ENCODE measurements at places on chromosomes 6 and 20.

- DNase-seq, result no peak
Observed at GRCh38 chr20:3911956-3912355, 22.8 kb downstream of the PANK2 start.

GRCh38 chr6:110185879-110186278, 5.7 kb downstream of the CDC40 start:
- no peak for DNase-seq

DNA sequence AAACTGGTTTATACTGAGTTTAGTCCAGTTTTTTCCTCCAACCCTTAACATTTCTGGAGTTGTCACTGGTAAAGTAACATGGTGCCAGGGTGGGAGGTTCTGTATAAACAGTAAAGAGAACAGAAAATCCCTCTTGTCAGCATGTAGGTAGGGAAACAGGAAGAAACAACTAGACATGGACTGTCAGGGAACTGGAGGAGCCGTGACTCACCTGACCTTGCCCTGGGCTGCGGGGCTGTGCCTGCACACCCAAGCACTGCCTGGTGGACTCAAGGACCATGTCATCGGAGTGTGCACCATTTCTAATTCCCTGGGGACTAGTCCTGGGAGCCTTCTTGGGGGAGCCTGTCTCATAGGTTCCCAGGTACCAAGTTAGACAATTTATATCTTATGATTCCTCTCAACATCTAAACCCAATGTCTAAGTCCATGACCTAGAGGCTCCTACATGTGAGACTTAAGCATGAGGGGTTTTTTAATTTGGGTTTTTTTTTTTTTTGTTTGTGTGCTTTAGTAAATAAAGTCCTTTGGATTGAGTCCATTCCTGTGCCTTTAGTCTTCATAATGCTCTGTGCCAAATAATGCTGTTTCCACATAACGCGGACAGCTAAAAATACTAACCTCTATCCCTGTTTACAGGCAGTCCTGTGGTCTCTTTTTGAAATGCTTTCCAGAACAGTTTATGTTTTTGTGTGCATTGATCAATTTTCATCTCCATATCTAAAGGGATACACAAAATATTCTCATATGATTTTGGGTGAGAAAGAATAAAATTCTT, 136.9 kb upstream of the SUPT3H start:
- no peak for DNase-seq

GRCh38 chr20:58436868-58437645, 48.0 kb downstream of the VAPB start:
- DNase-seq, result no peak

DNA sequence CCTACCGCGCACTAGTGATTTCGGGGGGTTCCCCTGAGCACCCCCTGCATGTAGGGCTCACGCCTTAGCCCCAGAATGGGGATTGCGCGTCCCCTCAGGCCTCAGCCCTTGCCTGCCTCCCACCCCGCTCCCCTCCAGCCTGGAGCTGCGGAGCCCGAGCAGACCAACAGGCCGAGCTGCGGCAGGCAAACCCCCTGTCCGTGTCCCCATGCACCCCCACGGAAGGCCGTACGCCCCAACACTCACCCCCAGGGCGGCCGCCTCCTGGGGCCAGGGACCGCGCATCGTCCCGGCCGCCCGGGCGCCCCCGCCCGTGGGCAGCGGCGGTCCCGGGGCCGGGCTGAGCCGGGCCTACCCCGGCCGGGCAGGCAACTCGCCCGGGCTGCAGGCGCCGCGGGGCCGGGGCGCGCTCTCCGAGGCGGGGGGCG, 1.2 kb upstream of the KCNB1 start:
- no peak for DNase-seq

GRCh38 chr6:44226368-44227147, 3.2 kb downstream of the SLC29A1 start:
- no peak for DNase-seq

DNA sequence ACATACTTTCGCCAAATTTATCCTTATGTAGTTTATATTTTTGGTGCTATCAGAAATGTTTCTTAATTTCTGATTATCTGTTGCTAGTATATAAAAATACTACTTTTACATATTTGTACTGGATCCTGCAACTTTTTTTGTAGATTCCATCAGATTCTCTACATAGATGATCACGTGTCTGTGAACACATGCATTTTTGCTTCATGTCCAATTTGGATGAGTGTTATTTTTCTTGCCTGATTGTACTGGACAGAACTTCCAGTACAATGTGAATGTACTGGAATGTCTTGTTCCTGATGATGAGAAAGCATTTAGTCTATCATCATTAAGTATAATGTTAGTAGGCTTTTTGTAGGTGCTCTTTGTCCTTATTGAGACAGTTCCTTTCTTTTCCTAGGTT, 25.0 kb upstream of the SSR1 start:
- no peak for DNase-seq

GRCh38 chr6:138856654-138857053, 60.8 kb downstream of the ECT2L start:
- DNase-seq, result no peak

DNA sequence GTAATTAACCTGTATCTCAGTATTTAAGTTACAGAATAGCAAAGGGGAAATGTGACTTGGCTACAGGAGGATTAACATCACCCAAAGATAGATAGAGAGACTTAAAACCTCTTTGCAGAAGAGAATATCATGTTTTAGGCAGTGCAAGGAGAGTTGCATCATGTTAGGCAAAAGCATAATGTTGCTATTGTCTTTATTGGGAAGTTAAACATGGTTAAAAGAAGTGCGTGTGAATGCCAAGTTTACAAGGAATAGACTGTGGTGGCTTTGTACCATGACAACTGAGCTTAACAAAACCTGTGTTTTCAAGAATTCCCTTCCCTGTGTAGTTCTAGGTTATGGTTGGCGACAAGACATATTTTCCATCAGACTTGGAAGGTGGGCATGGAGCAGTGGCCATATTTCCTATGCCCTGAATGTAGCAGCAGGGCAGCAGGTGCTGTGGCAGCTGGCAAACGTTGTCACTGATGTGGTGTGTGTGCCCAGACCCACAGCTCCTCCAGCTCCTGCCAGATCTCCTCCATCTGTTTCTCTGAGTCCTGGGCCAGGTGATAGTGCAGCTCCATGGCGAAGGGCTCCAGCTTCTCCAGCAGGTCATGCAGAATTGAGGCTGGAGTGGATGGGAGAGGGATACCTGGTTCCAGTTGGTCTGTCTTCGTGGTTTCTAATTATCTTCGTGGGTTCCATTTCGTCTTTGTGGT, 163.3 kb downstream of the QRSL1 start:
- DNase-seq, result peak; percentile 29

DNA sequence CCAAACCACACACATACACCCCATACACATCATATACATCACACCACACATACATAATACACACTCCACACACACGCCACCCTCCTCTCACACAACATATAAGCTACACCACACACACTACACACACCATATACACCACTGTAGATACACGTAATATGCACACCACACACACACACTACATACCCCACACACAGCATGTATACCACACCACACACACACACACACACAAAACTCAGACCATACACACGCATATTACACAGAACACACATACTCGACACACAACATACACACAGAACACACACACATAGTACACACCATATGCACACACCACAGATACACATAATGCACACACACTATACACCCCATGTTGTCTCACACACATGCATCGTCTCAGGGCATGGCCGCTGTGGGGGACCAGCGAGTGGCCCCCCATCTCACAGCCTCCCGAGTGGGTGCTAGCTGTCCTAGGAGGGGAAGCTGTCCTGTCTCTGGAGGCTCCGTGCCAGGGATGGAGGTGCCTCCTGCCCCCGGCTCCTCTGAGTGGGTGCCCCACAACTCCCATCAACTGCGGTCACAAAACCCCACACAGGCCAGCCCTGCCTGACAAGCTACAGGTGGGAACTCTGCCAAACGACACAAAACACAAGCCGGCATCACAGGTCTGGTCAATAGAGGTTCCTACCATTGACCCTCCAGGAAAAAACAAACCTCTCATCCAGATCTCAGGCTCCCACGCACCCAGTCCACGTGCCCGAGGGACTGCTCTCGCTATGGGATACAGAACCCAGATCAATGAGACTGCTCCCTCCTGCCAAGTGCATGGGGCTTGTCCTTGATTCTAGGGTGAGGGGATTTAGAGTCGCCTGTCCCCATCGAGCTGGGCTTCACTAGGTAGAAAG, 49.1 kb downstream of the DACT2 start:
- DNase-seq, result no peak

DNA sequence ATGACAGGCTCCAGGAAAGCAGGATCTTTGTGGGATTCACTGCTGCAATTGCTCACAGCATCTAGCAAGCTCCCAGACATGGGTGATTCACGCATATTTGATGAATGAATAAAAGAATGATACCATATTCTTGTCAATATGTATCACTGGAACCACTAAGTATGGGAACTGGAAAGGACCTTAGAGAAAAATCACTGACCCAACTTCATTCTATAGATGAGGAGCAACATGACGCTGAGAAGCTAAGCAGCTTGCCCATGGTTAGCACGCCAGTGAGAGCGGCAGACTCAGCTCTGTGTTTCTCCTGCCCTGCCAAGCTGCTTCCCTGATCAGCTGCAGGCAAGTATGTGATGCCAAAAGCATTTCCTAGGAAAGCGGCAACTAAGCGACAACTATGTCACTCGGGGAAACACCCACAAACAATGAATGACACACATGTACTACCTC, 66.8 kb downstream of the PPP1R3G start:
- peak; percentile 24 for DNase-seq

GRCh38 chr6:3855866-3856265, 6.7 kb downstream of the FAM50B start:
- no peak for DNase-seq

DNA sequence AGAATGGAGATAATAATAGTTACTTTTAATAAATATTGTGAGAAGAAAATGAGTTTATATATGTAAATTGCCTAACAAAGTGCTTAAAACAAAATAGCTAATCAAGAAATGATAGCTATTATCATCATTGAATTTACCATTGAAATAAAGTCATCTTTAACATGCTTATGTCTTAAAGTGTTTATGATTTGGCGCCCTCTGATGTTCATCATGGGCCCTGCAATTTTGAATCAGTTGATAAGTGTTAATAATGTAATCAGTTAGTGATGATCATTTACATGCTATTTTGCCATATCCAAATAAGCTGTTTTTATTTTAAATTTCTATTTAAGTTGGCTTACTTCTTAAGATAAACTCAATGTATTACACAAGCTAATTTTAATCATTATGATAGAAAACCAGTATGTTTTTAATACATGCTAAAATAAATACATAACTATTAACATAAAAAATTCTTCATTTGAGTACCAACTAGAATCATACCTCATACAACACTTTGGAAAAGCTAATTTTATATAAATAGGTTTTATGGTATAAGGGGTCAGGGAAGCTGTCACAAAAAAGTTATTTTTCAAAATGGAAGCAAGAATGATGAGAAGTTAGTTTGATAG, 39.2 kb upstream of the TPD52L1 start:
- peak; percentile 68 for DNase-seq

- DNase-seq, result peak; percentile 73
Observed at GRCh38 chr6:160766989-160767646, 65.1 kb downstream of the PLG start.

- DNase-seq, result no peak
Observed at GRCh38 chr6:90397047-90397446, 100.4 kb upstream of the BACH2 start.

DNA sequence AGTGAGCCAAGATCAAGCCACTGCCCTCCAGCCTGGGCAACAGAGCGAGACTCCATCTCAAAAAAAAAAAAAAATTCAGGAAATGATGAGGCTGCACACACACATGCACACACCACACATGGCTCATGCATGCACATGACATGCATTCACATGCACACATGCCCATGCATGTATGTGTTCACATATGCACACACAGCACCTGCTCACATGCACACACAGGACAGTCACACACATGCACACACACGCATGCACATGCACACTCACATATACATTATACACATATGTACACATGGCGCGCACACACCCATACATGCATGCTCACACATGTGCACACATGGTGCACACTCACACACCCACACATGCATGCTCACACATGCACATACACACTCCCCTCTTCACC, 22.5 kb downstream of the RIPOR3 start:
- DNase-seq, result no peak

- DNase-seq, result no peak
Observed at GRCh38 chr6:83097204-83097603, 29.7 kb downstream of the DOP1A start.

DNA sequence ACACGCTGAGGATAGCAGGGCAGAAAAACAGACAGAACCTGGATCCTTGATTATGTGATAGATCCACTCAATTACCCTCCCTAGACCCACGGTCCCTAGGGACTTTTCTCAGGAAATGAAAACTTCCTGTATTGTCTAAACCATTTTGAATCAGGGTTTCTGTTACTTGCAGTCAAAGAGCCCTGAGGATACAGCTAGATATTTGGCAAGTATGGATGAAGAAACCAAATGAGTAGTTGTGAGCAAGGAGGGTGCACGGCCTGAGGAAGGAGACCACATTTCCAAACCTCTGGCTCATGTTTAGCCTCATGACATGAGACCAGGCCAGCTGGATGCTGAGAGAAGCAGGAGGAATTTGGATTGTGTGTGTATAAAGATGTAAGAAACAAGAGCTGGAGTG, 91.6 kb downstream of the MRPL14 start:
- no peak for DNase-seq

DNA sequence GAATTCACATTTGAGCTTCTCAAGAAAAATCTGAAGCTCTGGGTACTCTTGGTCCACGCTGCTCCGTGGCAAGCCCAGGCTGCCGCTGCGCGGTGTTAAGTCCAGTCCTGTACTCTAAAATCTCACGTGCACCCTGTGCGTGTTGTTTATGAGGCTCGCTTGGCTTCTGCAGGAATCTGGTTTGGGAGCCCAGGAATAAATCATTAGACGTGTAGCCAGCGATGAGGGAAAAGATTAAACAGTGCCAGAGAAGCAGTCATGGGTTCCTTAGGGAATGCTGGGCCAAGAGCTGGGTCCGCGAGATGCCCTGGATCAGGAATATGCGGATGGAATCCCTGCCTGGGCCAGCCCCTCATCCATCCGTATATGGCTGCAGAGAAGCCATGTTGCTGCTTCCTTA, 87.3 kb downstream of the KCNB1 start:
- DNase-seq, result peak; percentile 48

- DNase-seq, result no peak
Observed at GRCh38 chr6:167134448-167135328, 11.8 kb downstream of the CCR6 start.

GRCh38 chr6:11814819-11815218, 36.2 kb upstream of the ADTRP start:
- no peak for DNase-seq

- no peak for DNase-seq
Observed at GRCh38 chr6:156886409-156886808, 109.2 kb downstream of the ARID1B start.

DNA sequence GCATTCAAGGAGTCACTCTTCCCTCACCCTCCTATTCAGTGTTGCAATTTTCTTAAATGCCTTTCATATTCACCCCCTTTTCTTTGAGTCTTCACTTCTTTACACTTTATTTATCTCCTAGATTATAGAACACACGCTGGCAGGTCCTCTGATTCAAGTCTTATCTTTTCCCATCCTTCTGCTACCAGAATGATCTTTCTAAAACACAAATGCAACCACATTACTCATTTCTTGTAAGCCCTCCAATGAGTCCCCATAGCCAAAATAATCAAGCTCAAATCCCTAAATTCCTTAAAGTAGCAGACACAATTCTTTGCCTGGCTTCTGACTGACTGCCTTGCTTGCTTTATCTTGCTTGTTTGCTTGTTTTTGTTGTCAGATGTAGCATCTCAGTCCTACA, 920.0 kb downstream of the TFAP2A start:
- no peak for DNase-seq
